ENCODE measurements at places on chromosomes 3 and 15. TPM values are rescaled to one million over a fixed set of nuclear protein-coding genes. Genes with fewer than 3 reads are reported as not detected.

DNA sequence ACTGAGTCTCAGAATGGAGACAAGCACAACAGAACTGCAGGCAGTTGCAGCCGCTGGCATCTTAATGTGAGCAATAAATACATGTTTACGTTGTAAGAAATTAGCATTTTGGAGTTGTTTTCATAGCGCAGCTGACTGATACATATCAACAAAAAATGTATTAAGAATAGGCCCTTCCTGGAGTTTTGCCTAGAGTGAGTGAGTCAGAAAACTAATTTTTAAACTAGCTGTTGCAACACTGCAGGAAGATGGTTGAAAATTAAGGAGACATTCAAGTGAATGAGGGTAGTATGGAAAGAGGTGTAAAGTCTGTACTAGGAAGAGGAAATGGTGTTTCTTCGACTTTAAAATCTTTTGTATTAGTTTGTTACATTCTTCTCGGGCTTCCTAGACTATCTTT, 39.6 kb upstream of the TIMP4 start:
- DNase-seq = no peak
- no peak overlapping the region for H3K27ac ChIP-seq
- no peaks in the 10 kb centered on the region for H3K36me3 ChIP-seq
- H3K4me3 ChIP-seq = no peak overlapping the region

DNA sequence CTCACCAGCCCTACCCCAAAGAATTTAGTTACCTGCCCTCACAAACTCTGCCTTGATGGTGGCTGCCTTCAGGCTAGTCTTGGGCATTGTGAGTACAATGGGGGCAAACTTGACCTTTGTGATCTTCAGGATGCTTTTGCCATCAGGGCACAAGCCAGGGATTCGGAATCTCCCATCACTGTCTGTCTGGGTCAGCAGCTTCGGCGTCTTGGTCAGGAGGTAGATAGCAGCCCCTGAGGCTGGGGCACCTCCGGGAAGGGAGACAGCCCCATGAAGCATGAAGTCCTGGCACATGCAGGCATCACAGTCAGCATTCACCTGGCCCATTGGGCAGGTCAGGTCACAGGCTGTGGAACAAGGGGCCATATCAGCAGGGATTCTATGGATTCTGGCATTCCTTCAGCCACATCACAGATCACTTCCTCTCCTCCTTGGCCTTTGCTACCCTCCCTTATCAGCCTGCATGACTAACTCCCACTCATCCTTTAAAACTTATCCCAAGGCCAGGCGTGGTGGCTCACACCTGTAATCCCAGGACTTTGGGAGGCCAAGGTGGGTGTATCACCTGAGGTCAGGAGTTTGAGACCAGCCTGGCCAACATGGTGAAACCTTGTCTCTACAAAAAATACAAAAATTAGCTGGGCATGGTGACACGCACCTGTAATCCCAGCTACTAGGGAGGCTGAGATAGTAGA, 6.9 kb downstream of the CILP start:
- H3K27me3 ChIP-seq = peaks cover 3% of the 10 kb centered on the region
- DNase-seq = no peak
- H3K4me3 ChIP-seq = no peak overlapping the region

Gene AGBL1
- not detected for total RNA-seq

GRCh38 chr3:68004091-68004490, 349.7 kb upstream of the SUCLG2 start:
- no peak overlapping the region for H3K4me3 ChIP-seq
- H3K4me1 ChIP-seq = no peaks in the 10 kb centered on the region
- H3K36me3 ChIP-seq = no peaks in the 10 kb centered on the region
- H3K27ac ChIP-seq = no peak overlapping the region
- H3K27me3 ChIP-seq = peaks cover 35% of the 10 kb centered on the region

GRCh38 chr3:58329922-58330413, 2.7 kb upstream of the PXK start:
- peaks cover 24% of the 10 kb centered on the region for H3K27me3 ChIP-seq
- DNase-seq = no peak
- H3K4me1 ChIP-seq = no peaks in the 10 kb centered on the region
- H3K4me3 ChIP-seq = no peak overlapping the region

Gene UROC1
- not detected for total RNA-seq

Gene MESP2
- 0.20 TPM for total RNA-seq

Measured in endodermal cell (in vitro differentiated cells).